ENCODE measurements at places on chromosomes 3 and 15.

- no peak for DNase-seq
These were observed 66.0 kb downstream of the VPS13C start for GRCh38 chr15:61994216-61994615.

GRCh38 chr15:77179541-77179998 lies 108.7 kb upstream of the TSPAN3 start:
- DNase-seq, result no peak

- no peak for DNase-seq
These were observed 971 bp downstream of the CPOX start for GRCh38 chr3:98592345-98592935.

GRCh38 chr3:120052677-120053076 lies 41.6 kb downstream of the GSK3B start:
- DNase-seq, result no peak

DNA sequence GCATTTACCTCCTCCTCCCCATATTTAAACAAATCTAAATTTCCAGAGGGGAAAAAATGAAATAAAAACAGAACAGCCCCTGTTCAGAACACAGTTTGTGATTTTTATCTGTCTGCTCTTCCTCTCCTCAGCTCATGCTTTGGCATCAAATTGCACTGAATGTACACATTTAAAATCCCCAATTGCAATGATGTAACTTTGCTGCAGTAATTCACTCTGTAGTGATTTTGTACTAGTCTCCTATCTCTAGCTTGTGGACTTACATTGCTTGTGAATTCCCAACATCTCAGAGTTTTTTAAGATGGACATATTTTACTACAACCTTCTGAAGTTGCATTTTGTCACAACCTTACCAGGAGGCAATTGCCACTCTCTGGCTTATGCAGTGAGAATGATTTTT lies 81.6 kb upstream of the ROBO2 start:
- DNase-seq, result no peak

GRCh38 chr15:90620379-90621067 lies 90.8 kb downstream of the CRTC3 start:
- DNase-seq, result no peak

- no peak for DNase-seq
These were observed 71.6 kb downstream of the CLASP2 start for GRCh38 chr3:33646406-33646805.

GRCh38 chr15:84649706-84650105 lies 4.4 kb downstream of the WDR73 start:
- no peak for DNase-seq

GRCh38 chr3:53412953-53413352 lies 65.6 kb upstream of the DCP1A start:
- no peak for DNase-seq

Data from activated CD8-positive, alpha-beta memory T cell treated with anti-CD3 and anti-CD28 coated beads, Interleukin-2, amount 50 U/mL, for 48 hours (primary cell).